ENCODE measurements at places on chromosomes 4 and X.

GRCh38 chr4:103915224-103915869 is 195.6 kb upstream of the TACR3 start:
- DNase-seq, result peak; percentile 23

DNA sequence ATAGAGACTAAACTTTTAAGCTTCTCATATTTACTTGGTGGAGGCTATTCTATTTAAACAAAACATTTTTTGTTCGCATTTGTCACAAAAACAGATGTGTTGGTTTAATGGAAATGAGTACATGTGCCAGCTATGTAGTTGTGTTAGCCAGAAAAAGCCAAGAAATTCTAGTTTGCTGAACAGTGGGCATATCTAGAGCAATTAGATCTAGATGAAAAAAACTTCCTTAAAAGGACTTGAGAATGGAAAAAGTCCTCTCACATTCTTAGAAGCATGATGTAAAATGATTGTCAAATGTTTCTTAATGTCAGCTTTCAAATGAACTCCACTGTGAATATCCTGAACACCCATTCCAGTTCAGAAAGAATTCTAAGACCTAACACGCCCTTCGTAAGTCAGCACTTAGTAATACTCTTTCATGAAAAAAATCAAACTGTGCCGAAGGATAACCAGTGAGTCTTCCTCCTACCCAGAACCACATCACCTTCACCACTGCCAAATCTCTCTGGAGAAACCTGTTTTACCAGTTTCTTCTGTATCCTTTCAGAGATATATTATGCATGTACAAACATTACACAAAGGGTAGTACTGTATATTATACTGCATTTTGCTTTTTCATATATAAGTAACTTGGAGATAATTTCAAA is 28.2 kb downstream of the PHKA1 start:
- peak; percentile 1 for DNase-seq

- peak; percentile 89 for DNase-seq
Observed at GRCh38 chr4:40316333-40316781, 18.8 kb upstream of the CHRNA9 start.

GRCh38 chr4:10009861-10010500 is 11.3 kb downstream of the SLC2A9 start:
- no peak for DNase-seq

GRCh38 chr4:78661921-78662521 is 110.5 kb downstream of the ANXA3 start:
- DNase-seq, result peak; percentile 42

- no peak for DNase-seq
Observed at GRCh38 chrX:17743913-17744312, 6.6 kb downstream of the SCML1 start.

GRCh38 chrX:150148749-150149672 is 210.7 kb upstream of the EOLA2 start:
- peak; percentile 36 for DNase-seq

- peak; percentile 58 for DNase-seq
Observed at GRCh38 chr4:90127706-90128345, 632 bp downstream of the CCSER1 start.

DNA sequence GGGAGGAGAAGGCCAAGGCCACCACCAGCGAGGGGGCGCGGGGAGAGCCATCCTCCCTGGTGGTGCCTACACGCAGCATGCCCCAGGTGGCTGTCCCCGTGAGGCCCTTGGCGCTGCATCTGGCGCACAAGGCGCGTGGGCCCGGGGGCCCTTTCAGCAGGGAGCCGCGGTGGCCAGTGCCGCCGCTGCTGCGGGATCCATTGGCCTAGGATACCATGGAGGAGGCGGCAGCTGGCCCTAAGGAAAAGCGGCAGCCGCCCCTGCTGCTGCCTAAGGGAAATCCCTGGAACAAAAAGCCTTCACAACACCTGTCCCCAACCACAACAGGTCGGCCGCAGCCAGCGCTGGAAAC is 1059.6 kb downstream of the TECRL start:
- no peak for DNase-seq

DNA sequence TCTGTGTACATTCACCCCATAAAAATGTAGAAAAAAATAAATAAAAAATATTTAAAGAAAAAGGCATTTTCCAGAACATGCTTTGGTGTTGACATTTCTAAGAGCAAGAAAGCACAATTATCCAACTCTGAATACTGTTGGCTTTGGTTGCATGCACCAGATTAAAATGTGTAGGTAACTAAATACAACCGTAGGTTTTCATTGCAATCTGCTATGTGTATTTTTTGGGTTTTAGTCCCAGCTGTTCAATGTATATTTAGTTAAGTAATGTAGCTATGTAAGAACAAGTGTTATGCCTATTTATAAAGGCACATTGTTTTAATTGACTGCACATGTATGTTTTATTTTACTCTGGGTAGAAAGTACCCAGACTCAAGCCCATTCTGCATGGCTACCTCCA is 108.1 kb upstream of the PAQR3 start:
- DNase-seq, result no peak

DNA sequence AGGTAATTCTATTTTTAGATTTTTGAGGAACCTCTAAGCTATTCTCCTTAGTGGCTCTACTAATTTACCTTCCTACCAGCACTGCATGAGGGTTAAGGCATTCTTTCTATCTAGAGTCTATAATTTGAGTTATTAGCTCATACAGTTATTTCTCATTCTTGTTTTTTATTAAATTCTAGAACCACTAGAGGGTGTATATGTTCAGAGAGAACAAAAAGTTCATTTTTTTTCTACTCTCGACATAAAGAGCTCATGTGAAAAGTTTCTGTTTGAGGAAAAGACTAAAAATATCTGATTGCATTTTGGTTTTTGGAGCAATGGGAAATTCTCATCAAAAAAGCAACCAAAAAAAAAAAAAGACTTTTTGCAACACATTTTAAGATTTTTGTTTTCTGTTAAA is 57.0 kb upstream of the LRAT start:
- DNase-seq, result no peak

GRCh38 chr4:144962300-144962699 is 135.7 kb downstream of the ANAPC10 start:
- DNase-seq, result no peak

DNA sequence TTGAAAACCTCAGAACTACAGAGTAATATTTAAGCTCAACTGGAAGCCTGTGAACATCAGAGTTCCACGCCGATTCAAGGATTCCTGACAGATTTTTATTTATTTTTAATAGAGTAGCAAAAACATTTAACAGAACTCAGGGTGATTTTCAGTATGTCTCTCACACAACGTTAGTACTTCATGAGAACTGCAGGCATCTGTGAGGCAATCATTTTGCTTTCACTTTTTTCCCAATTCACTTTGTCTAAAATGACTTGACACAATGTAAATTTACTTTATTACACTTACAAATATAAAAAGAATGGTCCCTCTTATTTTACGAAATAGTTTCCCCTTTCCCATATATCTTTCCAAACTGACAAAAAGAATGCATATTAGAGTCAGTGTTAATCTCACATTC is 869.5 kb upstream of the EPHA5 start:
- DNase-seq, result no peak

DNA sequence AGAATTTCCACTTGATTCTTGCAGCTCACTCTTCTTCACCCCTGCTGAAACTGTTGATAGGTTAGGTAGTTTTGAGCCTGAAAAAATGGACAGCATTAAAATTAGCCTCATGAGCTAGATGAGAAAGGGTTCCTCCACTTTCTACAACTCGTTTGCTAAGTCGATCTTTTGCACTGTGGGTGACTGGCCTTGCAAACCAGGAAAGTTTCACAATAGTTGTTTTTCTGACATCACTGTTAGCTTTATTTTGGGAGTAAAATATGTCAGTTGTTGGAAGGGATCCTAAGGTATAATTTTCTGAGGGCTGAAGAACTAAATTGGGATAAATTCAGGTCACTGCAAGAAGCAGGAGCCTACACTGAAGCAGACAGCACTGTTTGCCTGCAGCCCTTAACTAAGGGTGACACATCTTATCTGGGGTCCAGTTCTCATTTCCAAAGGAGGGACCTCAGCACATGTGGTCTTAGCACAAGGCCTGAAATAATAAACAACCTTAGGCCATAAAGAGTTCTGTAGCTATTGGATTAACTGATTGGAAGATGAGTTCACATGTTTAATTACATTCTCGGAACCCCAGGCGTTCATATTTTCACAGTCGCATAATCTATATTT is 29.1 kb downstream of the ANAPC4 start:
- no peak for DNase-seq

GRCh38 chr4:8019396-8020365 is 80.0 kb upstream of the AFAP1 start:
- DNase-seq, result no peak

DNA sequence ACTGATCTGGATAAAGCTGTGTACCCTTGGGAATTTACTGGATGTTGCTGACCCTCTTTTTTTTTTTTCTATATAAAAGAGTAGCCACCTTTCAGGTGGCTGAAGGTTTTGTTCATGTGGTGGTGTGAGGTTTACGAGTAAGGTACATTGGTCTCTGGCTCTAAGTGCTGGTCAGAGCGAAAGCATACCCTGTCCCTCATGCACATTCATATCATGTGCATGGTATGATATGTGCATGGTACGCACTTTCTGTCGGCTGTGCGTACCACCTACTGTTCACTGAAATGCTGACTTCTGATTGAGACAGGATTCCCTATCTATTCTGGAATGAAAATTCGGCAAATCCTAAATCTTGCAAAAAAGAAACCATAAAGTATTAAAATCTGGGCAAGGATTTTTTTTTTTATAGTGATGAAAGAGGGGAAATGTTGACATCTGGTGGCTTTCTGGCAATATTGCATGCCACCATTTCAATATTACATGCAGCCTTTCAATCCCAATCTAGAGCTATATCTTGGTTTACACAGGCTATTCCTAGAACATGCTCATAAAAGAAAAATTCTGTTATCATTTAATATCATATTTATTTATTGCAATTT is 32.8 kb downstream of the FAM149A start:
- DNase-seq, result peak; percentile 45

- no peak for DNase-seq
Observed at GRCh38 chrX:6026429-6026828, 202.2 kb downstream of the NLGN4X start.

DNA sequence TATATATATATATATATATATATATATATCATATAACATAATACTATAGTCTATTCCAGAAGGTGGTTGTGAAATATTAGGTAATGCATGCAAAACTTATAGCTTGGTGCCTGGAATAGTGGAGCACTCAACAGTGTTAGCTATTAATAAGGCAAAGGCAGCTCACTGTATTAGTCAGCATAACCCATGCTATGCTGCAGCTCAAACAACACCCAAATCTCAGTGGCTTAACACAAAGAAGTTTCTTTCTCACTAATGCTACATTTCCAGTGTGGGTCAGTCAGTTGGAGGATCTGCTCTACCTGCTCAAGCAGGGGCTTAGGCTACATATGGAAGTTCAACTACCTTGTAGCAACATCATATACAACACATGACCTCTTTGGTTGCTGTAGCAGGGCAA is 5.2 kb upstream of the RPGR start:
- no peak for DNase-seq

DNA sequence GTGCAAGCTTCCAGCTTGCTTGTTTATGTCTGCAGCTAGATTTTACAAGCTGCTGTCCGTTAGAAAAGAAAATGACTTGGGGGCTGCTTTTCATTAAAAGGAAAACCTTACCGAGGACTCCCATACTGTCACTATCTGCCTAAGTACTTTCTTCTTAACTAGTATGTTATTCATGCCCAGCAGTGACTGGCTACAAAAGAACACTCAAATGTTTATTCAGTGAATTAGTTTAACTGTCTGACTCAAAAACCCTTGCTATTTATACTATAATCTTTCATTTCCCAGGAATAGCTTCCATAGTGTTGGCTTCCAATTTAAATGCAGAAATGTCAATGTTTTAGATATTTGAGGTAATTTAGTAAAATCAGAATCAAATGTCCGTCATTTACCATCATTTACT is 164.9 kb downstream of the DTHD1 start:
- no peak for DNase-seq

GRCh38 chr4:37528166-37528885 is 157.8 kb downstream of the RELL1 start:
- no peak for DNase-seq

DNA sequence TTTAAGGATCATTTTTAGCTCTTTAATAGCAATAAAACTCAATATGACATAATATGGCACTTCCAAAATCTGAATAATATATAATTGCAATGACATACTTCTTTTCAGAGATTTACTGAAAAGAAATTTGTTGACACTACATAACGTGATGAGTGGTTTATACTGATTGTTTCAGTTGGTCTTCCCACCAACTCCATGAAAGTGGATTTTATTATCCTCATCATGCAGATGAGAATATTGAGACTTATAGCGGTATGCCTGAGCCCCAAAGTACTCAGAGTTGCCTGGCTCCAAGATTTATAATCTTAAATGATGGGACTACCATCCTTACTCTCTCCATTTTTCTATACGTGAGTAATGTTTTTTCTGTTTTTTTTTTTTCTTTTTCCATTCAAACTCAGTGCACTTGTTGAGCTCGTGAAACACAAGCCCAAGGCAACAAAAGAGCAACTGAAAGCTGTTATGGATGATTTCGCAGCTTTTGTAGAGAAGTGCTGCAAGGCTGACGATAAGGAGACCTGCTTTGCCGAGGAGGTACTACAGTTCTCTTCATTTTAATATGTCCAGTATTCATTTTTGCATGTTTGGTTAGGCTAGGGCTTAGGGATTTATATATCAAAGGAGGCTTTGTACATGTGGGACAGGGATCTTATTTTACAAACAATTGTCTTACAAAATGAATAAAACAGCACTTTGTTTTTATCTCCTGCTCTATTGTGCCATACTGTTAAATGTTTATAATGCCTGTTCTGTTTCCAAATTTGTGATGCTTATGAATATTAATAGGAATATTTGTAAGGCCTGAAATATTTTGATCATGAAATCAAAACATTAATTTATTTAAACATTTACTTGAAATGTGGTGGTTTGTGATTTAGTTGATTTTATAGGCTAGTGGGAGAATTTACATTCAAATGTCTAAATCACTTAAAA is 15.3 kb downstream of the ALB start:
- no peak for DNase-seq

DNA sequence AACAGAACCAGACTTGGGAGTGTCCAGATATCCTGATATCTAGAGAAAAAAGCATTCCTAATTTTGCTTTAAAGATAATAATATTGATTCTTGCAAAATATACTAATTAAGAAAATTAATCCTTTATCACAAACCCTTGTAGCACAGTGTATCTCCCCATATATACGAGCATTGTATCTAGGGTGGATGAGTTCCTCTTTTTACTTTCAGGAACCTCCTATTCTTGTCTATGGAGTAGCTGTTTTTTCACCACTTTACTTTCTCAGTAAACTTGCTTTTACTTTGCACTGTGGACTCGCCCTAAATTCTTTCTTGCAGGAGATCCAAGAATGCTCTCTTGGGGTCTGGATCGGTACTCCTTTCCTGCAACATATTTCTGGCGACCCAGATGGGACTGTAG is 103.9 kb downstream of the GLUD2 start:
- no peak for DNase-seq

DNA sequence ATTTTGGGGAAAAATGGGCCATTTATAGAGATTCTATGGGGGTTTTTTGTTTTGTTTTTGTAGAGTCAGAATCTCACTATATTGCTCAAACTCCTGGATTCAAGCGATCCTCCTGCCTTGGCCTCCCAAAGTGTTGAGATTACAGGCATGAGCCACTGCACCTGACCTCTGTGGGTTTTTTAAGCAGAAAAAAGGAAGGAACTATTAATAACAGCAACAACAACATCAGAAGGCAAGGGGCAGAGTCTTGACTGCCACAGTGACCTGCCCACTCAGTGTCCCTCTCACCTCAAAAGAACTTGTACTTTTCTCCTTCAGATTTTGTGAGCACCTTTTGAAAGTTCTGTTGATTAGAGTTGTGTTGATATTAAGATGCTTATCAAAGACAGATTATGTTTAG is 48.1 kb downstream of the FNIP2 start:
- DNase-seq, result no peak

- peak; percentile 42 for DNase-seq
Observed at GRCh38 chr4:184983672-184984356, 34.5 kb upstream of the HELT start.

Measured in astrocyte of the hippocampus (primary cell).